ENCODE measurements at places on chromosomes 6 and 20. TPM values are rescaled to one million over a fixed set of nuclear protein-coding genes. Genes with fewer than 3 reads are reported as not detected.

TMEM14B gene
- 105 TPM for total RNA-seq

MCCD1 gene
- total RNA-seq: not detected

NRN1 gene
- total RNA-seq: not detected

ZNF341 gene
- total RNA-seq: 2.9 TPM

ADGRB3 gene
- not detected for total RNA-seq

PPP1R16B gene
- not detected for total RNA-seq

DEF6 gene
- total RNA-seq: 5.7 TPM

NHLRC1 gene
- total RNA-seq: 1.6 TPM

FARS2 gene
- 14.0 TPM for total RNA-seq

VSTM2L gene
- total RNA-seq: 0.16 TPM

RAB5IF gene
- 279 TPM for total RNA-seq

AIG1 gene
- 27.6 TPM for total RNA-seq

C6orf15 gene
- not detected for total RNA-seq

CST1 gene
- total RNA-seq: 499 TPM

PI16 gene
- total RNA-seq: not detected

HDGFL1 gene
- total RNA-seq: not detected

CCN6 gene
- total RNA-seq: not detected

HEBP2 gene
- total RNA-seq: 64.3 TPM

COL12A1 gene
- 61.8 TPM for total RNA-seq

SIM1 gene
- total RNA-seq: not detected

SAMD3 gene
- total RNA-seq: 1.7 TPM

ATP6V1G2 gene
- total RNA-seq: 0.43 TPM

PTK6 gene
- 0.42 TPM for total RNA-seq

RAD21L1 gene
- not detected for total RNA-seq

IL20RA gene
- 0.65 TPM for total RNA-seq

ANGPT4 gene
- total RNA-seq: not detected

ZNF311 gene
- total RNA-seq: 2.9 TPM

SLC25A27 gene
- not detected for total RNA-seq

LY86 gene
- total RNA-seq: not detected

IL17A gene
- not detected for total RNA-seq

RTEL1 gene
- total RNA-seq: 51.1 TPM

SLC22A2 gene
- 0.19 TPM for total RNA-seq

OR2W1 gene
- total RNA-seq: not detected

REPS1 gene
- 79.9 TPM for total RNA-seq

SMLR1 gene
- total RNA-seq: 8.4 TPM

DDAH2 gene
- 82.4 TPM for total RNA-seq

ATP9A gene
- total RNA-seq: 104 TPM

SH3BGRL2 gene
- 102 TPM for total RNA-seq

NRSN1 gene
- total RNA-seq: not detected

RNF217 gene
- 0.09 TPM for total RNA-seq

WFDC12 gene
- not detected for total RNA-seq

HNF4A gene
- total RNA-seq: 292 TPM

MOG gene
- not detected for total RNA-seq

HLA-DRB1 gene
- not detected for total RNA-seq

HSPA1L gene
- 0.86 TPM for total RNA-seq

OR12D1 gene
- total RNA-seq: not detected

PNPLA1 gene
- total RNA-seq: 0.25 TPM

RNF182 gene
- total RNA-seq: 0.39 TPM

MEI4 gene
- not detected for total RNA-seq

HIVEP2 gene
- 1.0 TPM for total RNA-seq

TOX2 gene
- not detected for total RNA-seq

KCNK15 gene
- total RNA-seq: 2.9 TPM

PLAGL1 gene
- total RNA-seq: 0.70 TPM

TRIM15 gene
- 6.9 TPM for total RNA-seq
